ENCODE measurements at places on chromosomes 11 and 22.

- no peak for DNase-seq
Measured at GRCh38 chr11:22567759-22568158, 57.9 kb downstream of the FANCF start.

GRCh38 chr11:73176874-73177155 is 34.7 kb upstream of the FCHSD2 start:
- DNase-seq = no peak

GRCh38 chr11:74367881-74368280 is 30.4 kb downstream of the PGM2L1 start:
- DNase-seq = no peak

DNA sequence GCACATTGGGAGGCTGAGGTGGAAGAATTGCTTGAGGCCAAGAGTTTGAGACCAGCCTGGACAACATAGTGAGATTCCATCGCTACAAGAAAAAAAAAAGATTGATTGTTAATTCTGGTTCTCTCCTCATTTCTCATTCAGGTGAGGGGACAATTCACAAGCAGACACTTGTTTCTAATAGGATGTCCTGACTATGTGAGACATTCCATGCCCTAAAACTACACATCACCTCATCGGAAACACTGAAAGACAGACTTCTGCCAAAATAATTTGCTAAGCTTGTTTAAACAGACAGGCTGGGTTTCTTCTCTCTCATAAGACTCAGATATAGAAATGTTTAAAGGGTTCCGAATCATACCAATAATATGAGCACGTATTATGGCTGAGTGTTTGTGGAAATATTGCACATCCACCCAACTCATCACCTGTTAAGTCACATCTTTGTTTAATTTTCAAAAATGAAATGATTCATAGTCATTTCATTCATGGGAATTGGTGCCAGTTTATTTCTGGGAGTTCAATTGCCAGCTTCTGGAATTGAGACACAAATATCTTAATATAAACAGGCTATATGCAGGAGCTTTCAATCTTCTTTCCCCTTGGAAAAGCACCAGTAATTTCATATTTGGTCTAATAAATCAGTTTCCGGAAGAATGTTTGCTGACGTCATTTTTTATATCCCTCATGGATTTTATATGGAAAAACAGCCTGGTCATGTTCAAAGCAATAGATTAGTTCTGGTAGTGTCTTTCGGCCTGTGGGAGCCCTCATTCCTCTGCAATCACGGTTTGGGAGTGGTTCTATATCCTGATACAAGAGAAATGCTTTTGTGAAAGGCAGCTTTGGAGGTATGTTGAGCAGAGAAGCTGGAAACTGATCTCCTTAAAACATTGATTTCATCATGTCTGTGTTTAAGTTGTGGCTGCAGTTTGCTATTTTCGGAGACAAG is 87.0 kb downstream of the BDNF start:
- DNase-seq = peak; percentile 36

- DNase-seq = no peak
Measured at GRCh38 chr11:123454060-123454651, 24.1 kb downstream of the GRAMD1B start.

GRCh38 chr11:118084247-118084646 is 2.5 kb downstream of the SMIM35 start:
- peak; percentile 16 for DNase-seq

GRCh38 chr11:63502252-63502820 is 3.5 kb upstream of the LGALS12 start:
- no peak for DNase-seq
